Activated T-cell treated with anti-CD3 and anti-CD28 coated beads, Interleukin-2, amount 50 U/mL, for 4 hours (primary cell): ENCODE measurements at places on chromosomes 13 and 19.

DNA sequence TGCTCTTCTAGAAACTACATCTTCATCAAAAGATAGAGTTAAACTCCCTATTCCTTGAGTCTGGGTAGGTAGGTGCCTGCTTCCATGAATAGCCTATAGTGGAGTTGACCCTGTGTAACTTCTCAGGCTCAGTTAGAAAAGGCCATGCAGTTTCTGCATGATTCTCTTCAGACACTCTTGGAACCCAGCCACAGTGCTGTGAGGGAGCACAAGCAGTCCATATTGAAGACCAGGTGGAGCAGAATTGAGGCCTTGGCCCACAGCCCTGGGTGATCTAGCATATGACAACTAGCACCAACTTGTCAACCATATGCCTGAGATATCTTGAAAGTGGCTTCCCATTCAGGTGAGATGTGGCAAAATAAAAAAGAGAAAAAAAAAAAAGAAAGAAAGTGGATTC, 10.3 kb upstream of the PAN3 start:
- DNase-seq = no peak

DNA sequence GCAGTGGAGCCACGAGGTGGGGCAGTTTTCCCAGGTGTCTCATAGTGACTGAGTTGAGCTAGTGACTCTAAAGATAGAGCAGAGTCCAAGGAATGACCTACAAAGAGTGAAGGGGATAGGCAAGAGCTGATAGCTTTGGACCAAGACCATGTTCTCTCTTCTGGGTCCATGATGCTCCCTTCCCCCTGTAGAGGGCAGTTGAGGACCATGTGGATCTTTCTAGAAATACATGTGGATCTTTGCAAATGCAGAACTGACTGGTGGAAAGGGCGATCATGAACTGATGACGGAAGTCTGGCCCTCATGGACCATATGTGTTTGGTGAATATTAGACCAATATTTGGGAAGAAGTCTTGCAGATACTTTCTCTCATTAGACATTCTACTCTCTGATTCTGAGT, 6.9 kb downstream of the PSG1 start:
- no peak for DNase-seq

GRCh38 chr13:83547043-83547442, 335.2 kb downstream of the SLITRK1 start:
- DNase-seq = no peak

GRCh38 chr19:51185069-51185867, 39.6 kb upstream of the CD33 start:
- DNase-seq = no peak

- DNase-seq = no peak
Observed at GRCh38 chr19:35642312-35642711, 767 bp downstream of the ETV2 start.

GRCh38 chr13:106986687-106987426, 418.9 kb upstream of the ARGLU1 start:
- DNase-seq = no peak

DNA sequence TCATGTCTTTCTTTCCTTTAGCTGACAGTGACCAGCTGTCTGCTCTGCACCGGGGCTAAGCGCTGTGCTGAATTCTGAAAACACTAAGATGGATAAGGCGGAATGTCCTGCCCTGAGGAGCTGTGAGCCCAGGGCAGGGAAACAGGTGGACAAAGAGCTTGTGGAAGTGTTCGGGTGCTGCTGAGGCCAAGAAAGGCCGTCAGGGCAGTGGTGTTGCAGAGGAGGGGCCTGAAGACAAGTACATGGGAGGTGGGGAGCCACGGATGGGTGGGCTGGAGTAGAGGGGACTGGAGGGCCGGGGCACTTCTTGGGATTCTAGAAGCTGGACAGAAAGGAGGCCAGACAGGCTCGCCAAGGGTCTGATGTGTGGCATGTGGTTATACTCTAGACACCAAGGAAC, 66.2 kb upstream of the GPR183 start:
- DNase-seq = no peak

GRCh38 chr13:44573790-44574465, 2.2 kb downstream of the TSC22D1 start:
- no peak for DNase-seq
